ENCODE measurements at places on chromosomes 2 and 18.
A peak's percentile ranks its signal among the peaks of the same experiment; 100 is the strongest.

- no peak for DNase-seq
Observed at GRCh38 chr2:111687911-111688310, 196.1 kb downstream of the ANAPC1 start.

DNA sequence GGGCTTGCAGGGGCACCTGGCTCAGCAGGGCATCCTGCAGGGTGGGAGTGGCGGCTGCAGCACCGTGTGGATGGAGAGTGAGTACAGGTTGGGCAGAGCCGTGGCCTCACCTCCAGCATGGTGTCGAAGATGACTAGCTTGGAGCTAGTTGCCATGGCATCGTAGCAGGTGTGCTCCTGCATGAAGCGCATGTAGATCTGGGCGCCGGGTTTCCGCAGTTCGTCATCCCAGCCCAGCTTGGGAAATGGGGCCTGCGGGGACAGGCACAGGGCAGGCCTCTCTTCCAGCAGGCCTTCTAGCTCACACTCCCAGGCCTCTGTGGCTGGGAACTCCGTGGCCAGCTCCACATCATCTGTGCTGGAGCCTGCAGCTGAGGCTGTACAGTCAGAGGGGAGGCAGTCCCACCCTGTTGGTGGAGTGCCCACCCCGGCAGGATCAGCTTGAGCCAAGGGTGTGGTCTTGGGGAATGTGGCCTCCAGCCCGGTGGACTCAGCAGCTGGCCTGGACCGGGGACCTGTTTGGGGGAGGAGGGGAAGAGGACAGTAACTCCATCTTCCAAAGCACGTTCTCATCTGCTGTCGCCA, 1.6 kb downstream of the PRKAG3 start:
- no peak for DNase-seq

DNA sequence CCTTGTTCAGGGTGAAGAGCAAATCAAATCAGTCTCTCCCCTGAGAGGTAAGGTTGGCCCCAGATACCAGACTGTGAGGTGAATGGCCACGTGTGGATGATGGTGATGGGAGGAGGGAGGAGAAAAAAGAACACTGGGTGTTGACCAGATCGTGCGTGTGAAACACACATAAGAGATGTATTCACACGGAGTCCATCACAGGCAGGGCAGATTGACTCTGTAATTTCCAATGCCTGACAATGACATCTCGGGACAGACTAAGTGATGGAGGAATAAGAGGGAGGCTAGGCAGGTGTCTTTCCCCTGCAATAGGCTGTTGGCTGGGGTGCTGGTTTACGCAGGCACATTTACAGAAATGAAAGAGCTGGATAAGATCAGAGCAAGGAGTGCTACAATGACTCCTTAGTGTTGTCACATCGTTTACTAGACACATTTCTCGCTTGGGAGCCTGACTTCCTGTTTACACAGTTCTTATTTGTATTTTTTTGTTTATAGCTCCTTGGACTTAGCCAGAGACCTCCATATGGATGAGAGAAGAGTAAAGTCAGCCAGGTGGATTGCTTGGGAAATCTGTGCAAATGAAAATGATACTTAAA, 43.1 kb downstream of the CPO start:
- DNase-seq, result no peak

DNA sequence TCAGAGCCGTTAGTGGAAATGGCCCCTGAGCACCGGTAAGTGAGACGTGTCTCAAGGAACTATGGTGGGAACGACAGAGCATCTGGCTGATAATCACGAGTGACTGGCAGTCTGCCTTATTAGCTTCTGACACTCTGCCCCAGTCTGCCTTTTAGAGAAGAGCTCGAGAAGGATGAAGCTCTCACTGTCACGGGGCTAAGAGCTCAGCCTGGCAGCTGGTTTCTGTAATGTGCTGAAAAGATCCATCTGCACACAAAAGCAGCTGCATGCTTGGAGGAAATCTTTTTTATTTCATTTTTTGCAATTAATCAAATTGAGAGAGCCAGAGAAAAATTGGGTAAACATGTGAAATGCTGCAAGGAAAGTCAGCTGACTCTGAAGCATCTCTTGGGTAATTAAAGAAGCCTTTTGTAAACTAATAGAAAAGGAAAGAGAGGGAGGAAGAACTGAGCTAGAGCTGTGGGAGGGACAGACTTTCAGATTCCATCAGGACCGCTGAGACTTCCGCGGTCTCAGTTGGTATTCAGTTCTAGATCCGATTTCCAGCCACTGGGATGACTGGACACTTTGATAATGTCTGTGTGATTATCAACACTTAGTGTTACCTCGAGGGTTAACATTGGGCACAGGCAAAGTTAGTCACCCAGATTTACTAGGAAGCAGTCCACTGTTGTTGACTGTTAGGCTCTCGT, 24.4 kb downstream of the MBP start:
- peak; percentile 61 for DNase-seq

DNA sequence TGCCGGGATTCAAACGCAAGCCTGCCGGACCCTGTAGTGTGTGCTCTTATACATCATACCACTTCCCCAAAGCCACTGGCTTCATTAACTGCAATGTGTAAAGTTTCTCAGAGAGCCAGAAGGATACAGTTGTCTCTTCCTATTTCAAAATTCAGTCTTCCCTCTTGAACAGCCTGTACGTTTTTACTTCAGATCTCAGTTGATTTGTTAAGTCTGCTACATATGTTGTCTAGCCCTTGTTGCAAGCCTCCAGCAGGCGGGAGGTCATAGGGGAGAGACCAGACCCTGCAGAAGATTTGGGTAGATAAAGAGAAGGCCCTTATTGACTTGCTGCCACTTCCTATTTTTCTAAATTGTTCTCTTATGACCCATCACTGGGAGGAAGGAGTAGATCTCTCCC, 56.2 kb downstream of the ARHGEF33 start:
- DNase-seq, result no peak

GRCh38 chr2:18536100-18536499, 24.4 kb downstream of the RDH14 start:
- no peak for DNase-seq

- DNase-seq, result no peak
Observed at GRCh38 chr2:237452861-237453260, 34.2 kb upstream of the MLPH start.

GRCh38 chr18:50218432-50219197, 23.7 kb upstream of the MYO5B start:
- DNase-seq, result peak; percentile 21

- no peak for DNase-seq
Observed at GRCh38 chr2:43792653-43793052, 18.8 kb downstream of the DYNC2LI1 start.

DNA sequence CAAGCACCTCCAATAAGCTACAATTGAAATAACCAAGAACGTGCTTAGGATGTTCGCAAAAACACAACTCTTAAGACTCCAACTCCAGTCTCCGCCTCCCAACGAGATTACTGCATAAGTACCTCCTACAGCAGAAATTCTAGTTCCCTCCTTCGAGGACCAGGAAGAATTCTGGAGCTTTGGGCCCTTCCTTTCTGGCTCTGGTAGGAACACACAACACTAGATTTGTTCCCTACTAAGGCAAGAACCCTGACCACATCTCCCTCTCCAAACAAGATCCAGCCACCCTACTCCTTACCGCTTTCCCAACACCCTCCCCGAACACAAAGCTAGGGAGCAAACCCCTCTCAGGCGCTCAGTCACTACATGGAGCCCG, 721 bp downstream of the ADAM17 start:
- peak; percentile 39 for DNase-seq

DNA sequence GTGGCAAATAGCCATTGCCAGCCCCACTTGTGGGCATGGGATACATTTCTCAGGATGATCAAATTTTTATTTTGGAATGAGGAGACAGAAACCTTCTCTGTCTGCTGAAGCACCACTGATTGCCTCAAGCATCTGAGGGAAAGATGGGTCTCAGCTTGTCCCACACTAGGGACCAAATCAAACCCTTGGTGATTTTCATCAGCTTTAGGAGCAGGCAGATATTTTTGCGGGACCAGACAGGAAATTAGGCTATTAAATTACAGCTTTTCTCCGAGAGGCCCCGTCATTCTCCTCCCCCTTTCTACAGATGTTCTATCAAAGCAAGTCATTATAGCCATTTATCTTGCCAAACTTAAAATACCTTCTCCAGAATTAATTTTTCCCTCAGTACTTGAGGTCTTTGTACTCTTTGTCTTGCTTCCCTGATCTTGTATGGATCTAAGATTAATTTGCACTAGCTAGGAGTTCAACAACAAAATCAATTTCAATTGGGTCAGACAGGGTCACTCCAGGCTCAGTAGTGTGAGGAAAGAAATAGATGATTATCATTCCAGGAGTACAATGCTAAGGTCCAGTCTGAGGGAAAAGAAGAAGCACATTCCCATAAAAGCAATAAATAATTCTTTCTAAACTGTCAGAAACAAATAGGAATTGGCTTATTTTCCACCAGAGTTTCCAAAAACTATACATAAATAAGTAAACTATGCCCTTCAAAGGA, 818.1 kb upstream of the SOX11 start:
- DNase-seq, result no peak

DNA sequence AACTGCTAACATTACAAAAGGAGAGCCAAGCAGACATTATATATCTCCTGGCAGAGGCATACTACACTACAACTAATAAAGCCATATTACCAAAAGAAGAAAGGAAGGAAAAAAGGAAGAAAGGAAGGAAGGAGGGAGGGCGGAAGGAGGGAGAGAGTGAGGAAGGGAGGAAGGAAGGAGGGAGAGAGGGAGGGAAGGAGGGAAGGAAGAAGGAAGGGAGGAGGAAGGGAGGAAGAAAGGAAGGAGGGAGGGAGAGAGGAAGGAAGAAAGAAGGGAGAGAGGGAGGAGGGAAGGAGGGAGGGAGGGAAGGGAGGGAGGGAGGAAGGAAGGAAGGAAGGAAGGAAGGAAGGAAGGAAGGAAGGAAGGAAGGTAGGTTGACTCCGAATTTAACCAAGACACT, 133.4 kb downstream of the PDE11A start:
- no peak for DNase-seq

DNA sequence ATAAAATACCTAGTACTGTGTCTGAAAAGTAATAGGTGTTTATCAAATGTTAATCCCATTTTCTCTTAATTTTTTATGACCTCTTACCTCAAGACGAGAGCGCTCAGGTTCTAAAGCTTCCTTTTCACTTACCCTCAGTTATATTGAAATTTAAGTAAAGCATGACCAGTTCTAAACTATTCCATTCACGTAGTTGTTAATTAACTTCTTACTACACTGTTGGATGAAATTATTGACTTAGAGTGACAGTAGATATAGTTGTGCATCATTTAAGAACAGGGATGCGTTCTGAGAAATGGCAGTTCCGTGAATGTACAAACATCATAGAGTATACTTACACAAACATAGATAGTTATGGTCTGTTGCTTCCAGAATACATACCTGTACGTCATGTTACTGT, 20.1 kb upstream of the HTR2B start:
- DNase-seq, result no peak

GRCh38 chr2:36706021-36706876, 9.7 kb downstream of the VIT start:
- no peak for DNase-seq

DNA sequence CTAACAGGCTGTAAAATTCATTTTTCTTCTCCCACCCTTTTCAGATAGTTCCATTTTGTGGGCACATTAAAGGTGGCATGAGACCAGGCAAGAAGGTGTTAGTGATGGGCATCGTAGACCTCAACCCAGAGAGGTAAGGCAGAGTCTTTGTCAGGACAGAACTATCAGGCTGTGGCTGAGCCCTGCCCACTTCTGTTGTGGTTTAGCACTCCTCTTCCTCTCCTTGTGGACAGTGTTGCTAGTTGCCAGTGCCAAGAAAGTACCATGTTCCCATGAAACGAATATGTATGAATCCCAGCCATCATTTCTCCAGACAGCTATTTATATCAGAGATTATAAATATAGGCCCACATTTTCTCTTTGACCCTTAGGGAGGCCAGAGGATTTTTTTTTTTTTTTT, 1.6 kb downstream of the LGALSL start:
- no peak for DNase-seq

DNA sequence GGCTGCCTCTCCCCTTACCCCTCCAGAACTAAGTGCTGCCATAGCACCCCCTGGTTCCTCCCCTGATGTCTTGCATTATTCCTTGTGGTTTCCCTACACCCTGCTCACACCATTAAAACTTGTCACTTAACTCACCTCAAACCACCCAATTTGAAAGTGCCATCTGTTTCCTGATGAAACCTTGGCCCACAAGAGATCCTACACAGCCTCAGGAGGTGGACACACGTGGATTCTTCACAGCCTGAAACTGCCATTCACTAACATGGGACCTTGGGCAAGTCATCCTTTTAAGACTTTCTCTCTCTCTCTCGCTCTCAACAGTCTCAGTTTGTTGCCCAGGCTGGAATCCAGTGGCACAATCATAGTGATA, 27.5 kb upstream of the FAM124B start:
- no peak for DNase-seq

GRCh38 chr18:61829108-61829507, 63.7 kb downstream of the RNF152 start:
- DNase-seq, result no peak

- DNase-seq, result no peak
Observed at GRCh38 chr2:23803965-23804542, 122.9 kb downstream of the ATAD2B start.

DNA sequence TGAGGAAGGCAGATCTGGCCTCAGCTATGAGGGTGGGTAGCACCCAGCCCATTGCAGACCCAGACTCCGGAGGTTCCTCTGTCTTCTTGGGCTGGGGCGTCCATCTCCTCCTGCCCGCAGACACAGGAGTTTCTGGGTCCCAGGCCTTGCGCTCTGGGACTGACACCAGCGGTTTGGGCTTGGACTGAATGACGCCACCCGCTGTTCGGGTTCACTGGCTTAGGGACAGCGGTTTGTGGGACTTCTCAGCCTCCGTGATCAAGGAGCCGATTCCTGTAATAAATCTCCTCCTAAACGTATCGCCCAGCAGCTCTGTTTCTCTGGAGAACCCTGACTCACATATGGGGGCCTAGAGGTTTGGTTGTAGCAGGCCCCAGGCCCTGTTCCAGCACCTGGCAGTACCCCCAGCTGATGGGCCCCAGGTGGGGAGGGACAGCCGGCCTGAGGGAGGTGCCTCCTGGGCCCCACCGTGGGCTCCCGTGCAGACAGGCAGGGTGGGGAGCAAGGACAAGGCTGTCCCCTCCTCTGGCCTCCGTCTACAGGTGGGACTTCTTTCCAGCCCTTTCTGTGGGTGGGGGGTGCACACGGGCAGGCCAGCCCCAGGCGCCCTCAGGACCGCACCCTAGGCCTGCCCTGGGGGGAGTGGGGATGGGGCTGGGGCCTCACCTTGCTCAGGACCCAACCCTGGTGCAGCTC, 4.5 kb upstream of the AQP12A start:
- DNase-seq, result no peak

DNA sequence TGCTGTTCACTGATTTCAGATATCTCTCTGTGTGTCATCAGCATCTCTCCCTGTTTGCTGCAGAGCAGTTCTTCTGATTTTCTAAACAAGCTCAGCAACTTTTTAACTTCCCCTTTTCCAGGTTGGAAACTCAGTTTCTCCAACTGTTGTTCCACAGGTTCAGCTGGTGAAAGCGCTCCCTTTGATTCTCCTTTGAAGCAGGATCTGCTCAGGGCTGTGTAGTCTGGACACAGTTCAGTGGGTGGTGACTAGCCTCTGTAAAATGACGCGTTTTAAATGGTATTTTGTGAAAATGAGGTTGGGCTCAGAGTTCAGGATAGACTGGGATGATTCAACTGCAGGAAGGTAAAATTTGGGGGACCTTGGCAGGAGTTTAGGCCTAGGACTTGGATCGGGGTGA, 106.3 kb downstream of the TRIM43 start:
- DNase-seq, result no peak

- DNase-seq, result no peak
Observed at GRCh38 chr2:167491788-167492187, 603.5 kb downstream of the XIRP2 start.

Data from activated naive CD4-positive, alpha-beta T cell treated with Interleukin-2 at 50 U/mL for 16 hours (primary cell).